Gastroesophageal sphincter (tissue), 4 donors: ENCODE measurements at places on chromosomes 1 and 21. TPM values are rescaled to one million over a fixed set of nuclear protein-coding genes. Genes with fewer than 3 reads are reported as not detected.

GRCh38 chr1:93140106-93140505, 40.1 kb downstream of the TMED5 start:
- no peak for ATAC-seq
- H3K4me1 ChIP-seq, result no peaks in the 10 kb centered on the region
- H3K36me3 ChIP-seq, result peaks cover 46% of the 10 kb centered on the region
- H3K4me3 ChIP-seq, result no peak overlapping the region

DNA sequence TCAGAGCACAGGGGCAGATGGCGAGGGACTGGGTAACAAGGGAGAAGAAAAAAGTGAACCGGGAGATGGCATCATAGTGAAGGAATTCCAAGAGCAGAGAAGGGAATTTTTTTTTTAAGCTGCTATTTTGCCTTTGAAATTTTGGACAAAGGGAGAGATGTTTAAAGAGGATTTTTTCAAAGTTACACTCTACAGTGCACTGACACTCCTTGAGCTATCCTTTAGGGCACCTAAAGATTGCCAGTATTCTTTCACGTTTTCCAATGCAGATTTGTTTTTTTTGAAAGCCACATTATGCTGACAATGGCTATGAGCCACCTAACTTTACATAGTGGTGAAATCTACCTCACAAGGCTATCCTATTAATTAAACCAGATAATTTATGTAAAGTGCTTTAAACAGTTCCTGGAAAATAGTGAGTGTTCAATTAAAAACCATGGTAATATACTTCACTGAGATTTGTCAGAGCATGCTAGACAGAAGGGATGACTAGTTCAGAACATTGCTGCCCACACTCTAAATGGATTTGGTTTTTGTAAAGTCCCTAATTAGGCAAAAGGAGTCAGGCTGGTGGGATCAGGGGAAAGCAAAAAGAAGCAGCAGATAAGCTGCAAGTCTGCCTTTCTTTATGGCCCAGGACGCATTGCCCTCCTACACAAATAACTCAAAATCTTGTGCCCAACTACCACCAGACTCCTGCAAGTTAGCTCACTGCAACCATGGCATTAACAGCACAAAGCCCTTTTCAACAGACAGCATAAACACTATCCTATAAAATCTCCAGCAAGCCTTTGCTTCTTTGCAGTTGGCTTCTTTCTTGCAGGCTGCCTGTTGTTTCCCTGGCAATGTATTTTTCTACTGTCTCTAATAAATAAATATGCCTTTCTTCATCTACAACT, 53.9 kb downstream of the PRDX6 start:
- no peaks in the 10 kb centered on the region for H3K4me1 ChIP-seq
- ATAC-seq, result no peak
- H3K27me3 ChIP-seq, result no peaks in the 10 kb centered on the region
- no peak overlapping the region for H3K4me3 ChIP-seq

GRCh38 chr1:236396665-236397043, 2.6 kb downstream of the EDARADD start:
- H3K4me3 ChIP-seq, result no peak overlapping the region
- no peaks in the 10 kb centered on the region for H3K36me3 ChIP-seq
- peaks cover 67% of the 10 kb centered on the region for H3K27me3 ChIP-seq

DNA sequence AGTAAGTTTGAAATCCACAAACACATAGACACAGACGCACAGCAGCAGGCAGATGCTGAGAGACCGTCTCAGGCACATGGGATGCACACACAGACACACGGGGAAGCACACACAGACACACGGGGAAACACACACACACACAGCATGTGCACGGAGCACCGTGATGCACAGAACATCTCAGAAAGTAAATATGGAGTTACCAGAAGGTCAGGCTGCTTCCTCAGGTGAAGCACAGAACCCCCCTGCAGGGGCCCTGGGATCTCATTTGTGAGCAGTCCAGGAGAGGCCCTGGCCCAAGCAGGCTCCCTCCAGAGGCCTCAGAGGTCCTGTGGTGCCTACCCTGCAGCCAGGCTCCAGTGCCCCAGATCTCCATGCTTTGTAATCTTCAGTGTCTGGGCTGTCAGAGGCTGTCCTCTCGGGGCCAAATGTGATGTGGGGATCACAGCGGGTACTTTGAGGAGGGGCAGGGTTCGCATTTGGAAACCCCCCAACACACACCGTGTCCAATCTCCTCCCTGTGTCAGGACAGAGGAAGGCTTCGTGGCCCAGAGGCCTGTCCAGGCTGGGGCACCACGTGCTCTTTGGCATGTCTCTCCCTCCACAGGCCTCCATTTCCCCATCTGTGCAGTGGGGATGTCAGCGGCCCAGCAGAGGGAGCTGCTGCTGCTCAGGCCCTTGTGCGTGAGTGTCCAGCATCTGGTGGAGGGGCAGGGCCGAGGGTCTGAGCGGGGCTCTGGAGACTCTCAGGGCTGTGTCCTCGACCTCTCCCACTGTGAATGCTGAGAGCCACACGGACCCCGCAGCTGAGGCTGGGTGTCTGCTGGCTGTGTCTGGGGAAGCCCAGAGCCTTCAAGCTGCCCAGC, 23.0 kb upstream of the PRSS38 start:
- no peaks in the 10 kb centered on the region for H3K36me3 ChIP-seq
- H3K4me3 ChIP-seq, result no peak overlapping the region
- no peak for ATAC-seq
- no peaks in the 10 kb centered on the region for H3K4me1 ChIP-seq
- H3K27me3 ChIP-seq, result peaks cover 4% of the 10 kb centered on the region

DNA sequence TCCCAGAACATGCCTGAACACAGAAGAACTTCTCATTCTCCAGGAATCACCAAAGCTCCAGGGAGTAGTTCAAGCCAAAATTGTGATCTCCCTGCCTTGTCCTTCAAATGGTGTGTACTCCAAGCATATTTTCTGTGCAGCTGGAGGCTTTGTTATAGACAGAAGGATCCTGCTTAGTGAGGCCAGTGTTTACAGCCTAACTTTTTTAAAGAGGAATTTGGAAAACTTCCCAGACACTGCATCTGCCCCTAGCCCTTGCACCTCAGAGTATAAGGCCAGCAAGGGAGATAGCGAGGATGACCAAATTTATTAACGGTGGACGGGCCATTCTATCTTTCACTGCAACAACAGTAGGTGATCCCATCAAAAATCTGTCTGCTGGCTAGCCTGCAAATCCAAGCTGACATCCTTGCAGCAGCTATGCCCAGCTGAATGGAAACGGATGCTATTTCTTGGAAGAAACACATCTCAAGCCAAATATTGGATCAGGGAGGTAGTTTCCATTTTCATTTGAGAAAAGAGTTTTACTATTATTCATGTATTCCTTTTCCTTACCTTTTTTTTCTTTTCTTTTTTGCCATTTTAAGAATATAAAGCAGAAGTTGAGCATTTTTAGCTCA, 249.8 kb downstream of the USH2A start:
- H3K27me3 ChIP-seq, result no peaks in the 10 kb centered on the region
- no peaks in the 10 kb centered on the region for H3K36me3 ChIP-seq

DNA sequence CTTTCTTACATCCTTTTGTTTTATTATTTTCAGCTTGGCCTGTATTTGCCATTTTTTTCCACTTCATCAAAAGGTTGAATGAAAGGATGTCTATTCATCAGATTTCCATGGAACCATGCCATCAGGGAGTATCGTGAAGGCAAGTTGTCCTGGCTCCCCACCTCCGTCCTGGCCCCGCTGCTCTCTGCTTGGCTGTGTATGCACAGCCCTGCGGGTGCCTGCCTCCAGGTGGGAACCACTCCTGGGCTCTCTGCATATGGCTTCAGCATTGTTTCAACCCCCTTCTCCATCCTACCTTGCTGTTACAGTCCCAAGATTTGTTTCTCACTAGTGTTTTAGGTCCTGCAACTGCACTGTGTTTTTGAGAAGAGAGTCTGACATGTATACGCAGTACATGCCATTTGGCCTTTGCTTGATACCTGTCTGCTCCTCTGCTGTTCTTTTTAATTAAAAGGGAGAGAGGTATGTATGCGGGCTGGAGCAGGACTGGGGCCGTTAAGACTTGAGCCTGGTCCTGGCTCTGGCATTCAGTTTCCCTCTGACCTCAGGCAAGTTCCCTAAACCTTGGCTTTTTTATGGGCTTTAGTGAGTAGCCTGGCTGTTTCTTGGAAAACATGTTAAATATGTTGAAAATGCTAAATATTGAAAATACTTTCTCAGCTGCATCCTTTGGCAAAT, 69.9 kb upstream of the GCLM start:
- H3K27ac ChIP-seq, result no peak overlapping the region
- H3K27me3 ChIP-seq, result no peaks in the 10 kb centered on the region
- ATAC-seq, result no peak
- H3K4me1 ChIP-seq, result peaks cover 12% of the 10 kb centered on the region

DNA sequence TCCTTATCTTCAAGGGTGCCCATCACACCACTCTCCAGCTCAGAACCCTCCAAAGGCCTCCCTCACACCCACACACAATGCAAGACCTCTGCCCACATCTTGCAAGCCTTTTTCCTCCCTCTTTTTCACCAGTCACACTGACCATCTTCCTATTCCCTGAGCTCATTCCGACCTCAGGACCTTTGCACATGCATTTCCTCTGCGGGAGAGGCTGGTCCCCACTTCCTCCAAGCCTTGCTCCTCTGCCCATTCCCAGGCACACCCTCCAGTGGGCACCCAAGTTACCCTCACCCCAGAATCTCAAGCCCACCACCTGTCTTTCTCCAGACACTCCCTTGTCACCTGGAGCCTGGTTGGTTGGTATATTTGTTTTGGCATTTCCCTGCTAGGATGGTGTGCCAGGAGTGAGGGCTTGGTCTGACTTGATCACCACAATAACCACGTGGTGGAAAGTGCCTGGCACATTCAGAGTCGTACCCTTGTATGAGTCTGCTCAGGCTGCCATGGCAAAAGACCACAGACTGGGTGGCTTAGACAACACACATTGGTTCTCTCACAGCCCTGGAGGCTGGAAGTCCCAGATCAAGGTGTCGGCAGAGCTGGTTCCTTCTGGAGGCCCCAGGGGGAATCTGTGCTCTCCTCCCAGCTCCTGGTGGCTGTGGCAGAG, 13.2 kb downstream of the MX2 start:
- no peaks in the 10 kb centered on the region for H3K4me1 ChIP-seq
- peaks cover 13% of the 10 kb centered on the region for H3K27me3 ChIP-seq
- H3K4me3 ChIP-seq, result no peak overlapping the region
- no peak for ATAC-seq
- no peak overlapping the region for H3K27ac ChIP-seq
- no peaks in the 10 kb centered on the region for H3K36me3 ChIP-seq

GRCh38 chr1:200558866-200559459, 61.6 kb downstream of the KIF14 start:
- H3K36me3 ChIP-seq, result no peaks in the 10 kb centered on the region
- H3K27ac ChIP-seq, result no peak overlapping the region
- no peak overlapping the region for H3K4me3 ChIP-seq
- no peaks in the 10 kb centered on the region for H3K27me3 ChIP-seq
- no peak for ATAC-seq
- H3K4me1 ChIP-seq, result no peaks in the 10 kb centered on the region

DNA sequence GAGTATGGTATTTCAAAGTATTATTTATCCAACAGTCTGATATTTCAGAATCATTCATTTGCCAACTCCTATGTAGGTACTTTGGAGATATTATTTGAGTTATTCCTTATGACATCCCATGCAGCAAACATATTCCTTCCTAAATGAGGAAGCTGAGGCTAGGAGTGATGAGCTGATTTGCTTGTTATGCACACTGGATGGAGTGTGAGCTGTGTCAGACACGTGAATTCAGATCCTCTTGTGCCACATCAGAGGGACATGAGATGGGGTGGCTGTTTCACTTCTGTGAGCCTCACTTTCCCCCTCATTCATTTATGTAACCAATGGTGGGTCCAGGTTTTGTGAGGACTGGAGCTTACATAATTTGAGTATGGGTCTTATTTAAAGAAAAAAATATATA, 215.9 kb downstream of the DISC1 start:
- H3K27me3 ChIP-seq, result no peaks in the 10 kb centered on the region
- no peak for ATAC-seq
- H3K4me3 ChIP-seq, result no peak overlapping the region
- peaks cover 7% of the 10 kb centered on the region for H3K4me1 ChIP-seq
- H3K36me3 ChIP-seq, result no peaks in the 10 kb centered on the region

GRCh38 chr1:87968197-87968955, 639.7 kb downstream of the LMO4 start:
- ATAC-seq, result peak; percentile 74
- H3K27me3 ChIP-seq, result no peaks in the 10 kb centered on the region
- no peaks in the 10 kb centered on the region for H3K36me3 ChIP-seq
- H3K4me1 ChIP-seq, result no peaks in the 10 kb centered on the region

DNA sequence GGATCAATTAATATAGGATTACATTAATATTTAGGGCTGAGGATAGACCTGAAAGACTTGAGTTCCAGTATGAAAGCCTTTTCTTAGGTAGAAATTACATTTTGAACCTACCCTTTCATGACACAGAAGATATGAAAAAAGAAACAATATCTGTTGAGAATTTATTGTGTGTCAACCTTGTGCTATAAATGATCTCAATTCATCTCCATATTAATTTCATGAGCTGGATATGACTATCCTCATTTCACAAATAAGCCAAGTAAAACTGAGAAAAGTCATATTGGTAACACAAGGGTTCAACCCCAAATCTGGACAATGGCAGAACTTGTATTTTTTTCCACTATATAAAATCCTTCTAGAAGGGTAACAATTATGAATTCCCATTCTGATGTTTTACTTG, 120.0 kb downstream of the TRIM33 start:
- no peak overlapping the region for H3K4me3 ChIP-seq
- no peak for ATAC-seq
- no peaks in the 10 kb centered on the region for H3K36me3 ChIP-seq
- H3K4me1 ChIP-seq, result peaks cover 4% of the 10 kb centered on the region
- H3K27ac ChIP-seq, result no peak overlapping the region

- ATAC-seq, result no peak
- no peak overlapping the region for H3K4me3 ChIP-seq
- no peaks in the 10 kb centered on the region for H3K36me3 ChIP-seq
- no peaks in the 10 kb centered on the region for H3K4me1 ChIP-seq
- no peak overlapping the region for H3K27ac ChIP-seq
Measured at GRCh38 chr1:37309574-37309973, 164.8 kb upstream of the ZC3H12A start.

GRCh38 chr1:160860840-160861505, 1.7 kb downstream of the CD244 start:
- H3K4me1 ChIP-seq, result no peaks in the 10 kb centered on the region
- ATAC-seq, result no peak
- H3K36me3 ChIP-seq, result no peaks in the 10 kb centered on the region
- peaks cover 10% of the 10 kb centered on the region for H3K27me3 ChIP-seq
- no peak overlapping the region for H3K4me3 ChIP-seq
- H3K27ac ChIP-seq, result no peak overlapping the region

The NUAK2 gene
- total RNA-seq, result 0.67 TPM

The HES3 gene
- not detected for total RNA-seq

The CRNN gene
- 5.8 TPM for total RNA-seq

The ARHGEF11 gene
- 51.7 TPM for total RNA-seq

The UTS2 gene
- 0.42 TPM for total RNA-seq

The SLC9C2 gene
- not detected for total RNA-seq
